ENCODE measurements at places on chromosomes 2 and 18. TPM values are rescaled to one million over a fixed set of nuclear protein-coding genes. Genes with fewer than 3 reads are reported as not detected.

The SPR gene
- total RNA-seq = 144 TPM

The RUFY4 gene
- total RNA-seq = not detected

The MBD1 gene
- 34.2 TPM for total RNA-seq

The PLGLB1 gene
- total RNA-seq = 0.30 TPM

The C1QL2 gene
- 0.29 TPM for total RNA-seq

The EGR4 gene
- 0.09 TPM for total RNA-seq

The SMC6 gene
- total RNA-seq = 22.6 TPM

The MC4R gene
- total RNA-seq = not detected

The IL1R2 gene
- 0.75 TPM for total RNA-seq

The ZNG1B gene
- 46.5 TPM for total RNA-seq

The ZNF385B gene
- total RNA-seq = 0.18 TPM
